ENCODE measurements at places on chromosomes 6 and 20.
A peak's percentile ranks its signal among the peaks of the same experiment; 100 is the strongest.

- DNase-seq, result no peak
Observed at GRCh38 chr6:133079901-133080300, 161.3 kb upstream of the EYA4 start.

- no peak for DNase-seq
Observed at GRCh38 chr6:130758813-130759212, 68.4 kb upstream of the SMLR1 start.

GRCh38 chr6:346386-347030 lies 45.0 kb upstream of the IRF4 start:
- DNase-seq, result no peak

DNA sequence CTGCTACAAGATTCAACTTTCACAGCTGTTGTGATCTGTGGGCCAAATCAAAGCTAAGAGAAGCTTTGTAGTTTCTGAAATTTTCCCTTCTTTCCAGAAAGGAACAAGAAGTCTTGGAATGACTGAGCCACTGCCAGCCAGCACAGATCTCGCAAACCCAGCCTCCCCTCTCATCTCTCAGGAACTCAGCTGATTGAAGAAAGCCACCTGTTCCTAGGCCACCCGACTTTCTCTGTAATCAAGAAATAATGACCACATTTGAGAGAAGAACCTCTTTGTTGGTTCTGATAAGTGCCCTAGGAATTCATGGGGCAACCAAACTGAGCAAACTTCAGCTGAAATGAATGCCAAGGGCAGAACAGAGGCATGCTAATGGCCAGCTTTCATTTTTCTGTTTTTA lies 61.7 kb downstream of the HDGFL1 start:
- peak; percentile 52 for DNase-seq

DNA sequence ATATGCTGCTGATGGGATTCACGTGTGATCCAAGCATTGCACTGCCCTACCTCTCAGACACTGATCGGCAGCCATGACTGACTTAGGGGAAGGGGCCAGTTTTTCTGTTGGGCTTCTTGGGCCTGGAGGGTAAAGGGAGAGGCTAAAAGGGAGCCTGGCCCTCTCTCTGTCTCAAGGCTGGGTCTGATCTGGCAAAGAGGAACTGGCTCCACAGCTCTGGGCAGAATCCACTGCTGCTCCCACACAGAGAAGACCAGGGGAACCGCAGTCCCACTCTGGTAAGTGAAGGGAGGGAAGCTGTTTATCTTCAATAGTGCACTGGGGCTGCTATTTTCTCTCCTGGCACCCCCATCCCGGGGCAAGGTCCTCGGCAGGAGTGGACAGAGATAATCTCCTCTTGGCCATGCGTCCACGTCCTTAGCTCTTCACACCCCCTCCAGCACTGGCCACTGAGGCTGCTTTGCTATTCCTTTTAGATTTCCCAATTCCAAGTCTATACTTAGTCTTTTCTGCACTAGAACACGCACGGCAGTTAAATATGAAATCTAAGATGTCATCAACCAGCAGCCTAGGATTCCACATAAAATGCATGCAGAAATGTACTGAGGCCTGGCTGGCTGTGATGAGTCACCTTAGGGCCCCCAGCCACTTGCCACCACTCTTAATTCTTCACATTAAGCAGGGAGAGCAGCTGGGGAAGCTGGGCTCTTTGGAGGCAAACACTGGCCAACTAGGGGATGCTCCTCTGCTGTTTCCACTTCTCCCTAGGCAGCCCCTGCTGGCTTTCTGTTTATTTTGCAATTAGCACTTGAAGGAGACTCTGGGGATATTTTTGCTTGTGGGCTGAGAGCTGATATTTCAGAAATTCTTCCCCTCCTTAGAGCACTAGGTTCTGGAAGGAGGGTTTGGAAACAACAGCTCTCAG lies 87.8 kb upstream of the ARMC2 start:
- no peak for DNase-seq

DNA sequence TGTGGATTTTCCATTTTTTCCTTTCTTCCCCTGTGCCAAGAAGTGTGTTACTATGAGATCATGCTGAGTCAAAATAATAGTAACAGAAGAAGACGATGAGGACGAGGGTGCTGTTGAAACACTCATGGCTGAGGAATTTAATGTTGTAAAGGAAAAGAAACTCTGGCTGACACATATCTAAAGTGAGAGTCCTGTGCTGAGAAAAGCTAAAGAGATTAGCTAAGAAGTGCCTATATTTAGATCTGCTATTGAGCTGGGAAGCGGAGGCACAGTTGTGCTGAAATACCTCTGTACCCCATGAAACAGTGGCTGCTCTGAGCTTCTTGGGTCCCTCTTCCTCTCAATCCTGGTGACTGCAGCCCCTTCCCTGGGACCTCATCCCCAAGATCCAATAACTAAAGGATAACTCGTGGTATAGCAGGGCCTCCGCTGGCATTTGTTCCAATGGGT lies 1.1 kb upstream of the SYTL3 start:
- peak; percentile 78 for DNase-seq

DNA sequence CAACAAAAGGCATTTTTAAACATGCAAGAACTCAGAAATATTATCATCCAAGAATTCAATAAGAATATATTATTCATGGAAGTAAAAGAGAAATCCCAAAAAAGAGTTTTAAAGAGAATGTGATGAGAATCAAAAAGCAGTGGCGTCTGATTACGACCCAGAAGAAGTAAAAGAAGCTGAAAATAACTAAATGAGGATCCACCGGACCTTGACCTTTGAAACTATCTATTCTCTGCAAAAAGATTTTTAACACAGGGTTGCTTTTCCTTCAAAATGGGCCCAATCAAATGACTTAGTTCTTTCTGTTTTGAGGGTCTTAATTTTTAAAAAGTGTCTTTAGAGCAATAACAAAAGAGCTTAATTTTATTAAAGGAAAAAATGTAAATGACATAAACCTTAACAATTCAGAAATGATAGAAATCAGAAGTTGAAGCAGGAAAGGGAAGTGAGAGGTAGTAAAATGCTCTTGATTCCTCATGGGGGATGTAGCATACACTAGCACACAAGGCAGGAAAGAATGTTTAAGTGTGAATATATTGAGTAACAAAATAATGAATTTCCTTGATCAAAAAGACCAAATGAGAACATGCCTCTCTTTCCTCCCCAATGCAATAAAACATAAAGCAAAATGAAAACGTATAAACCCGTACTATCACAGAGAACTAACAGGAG lies 223.1 kb upstream of the PRDM1 start:
- no peak for DNase-seq

DNA sequence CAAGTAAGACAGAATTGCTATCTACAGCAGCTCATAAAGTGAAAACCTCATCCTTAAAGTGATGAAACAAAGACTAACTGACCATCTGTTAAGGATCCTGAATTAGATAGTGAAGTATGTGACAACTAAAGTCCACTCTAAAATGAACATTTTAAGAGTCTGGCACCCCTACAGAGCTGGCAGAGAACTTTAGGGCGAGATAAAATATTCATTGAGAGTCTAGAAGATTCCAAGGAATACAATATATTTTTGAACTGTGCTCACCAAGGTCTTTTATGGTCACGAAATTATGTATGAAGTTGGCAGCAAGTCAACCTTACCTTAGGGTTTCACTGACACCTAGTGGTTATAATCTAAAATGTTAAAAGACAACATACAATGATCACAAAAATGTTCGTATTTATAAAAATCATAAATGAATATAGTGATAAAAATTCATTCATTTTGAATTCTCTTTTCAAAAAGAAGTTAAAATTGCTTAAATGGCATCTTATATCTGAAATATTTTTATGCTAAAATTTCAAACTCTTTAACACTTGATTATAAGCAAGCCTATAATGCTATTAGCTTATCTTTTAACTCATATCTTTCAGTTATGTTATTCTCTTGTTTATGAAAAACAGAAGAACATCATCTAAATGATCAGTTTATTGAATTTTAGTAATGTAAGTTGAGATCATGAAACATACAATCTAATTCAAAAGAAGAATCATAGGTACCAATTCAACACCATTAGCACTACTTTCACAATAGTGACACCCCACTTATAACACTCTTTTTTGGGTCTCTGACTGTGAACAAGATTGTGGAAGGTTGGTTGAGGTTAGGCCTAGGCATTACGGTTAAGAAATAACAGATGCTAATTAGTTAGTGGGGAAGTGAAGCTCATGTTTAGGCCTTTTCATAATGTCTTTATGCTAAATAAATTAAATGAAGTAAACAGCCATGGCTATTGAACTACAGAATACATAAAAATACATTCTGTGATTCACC lies 27.5 kb downstream of the RSPH3 start:
- DNase-seq, result peak; percentile 11

DNA sequence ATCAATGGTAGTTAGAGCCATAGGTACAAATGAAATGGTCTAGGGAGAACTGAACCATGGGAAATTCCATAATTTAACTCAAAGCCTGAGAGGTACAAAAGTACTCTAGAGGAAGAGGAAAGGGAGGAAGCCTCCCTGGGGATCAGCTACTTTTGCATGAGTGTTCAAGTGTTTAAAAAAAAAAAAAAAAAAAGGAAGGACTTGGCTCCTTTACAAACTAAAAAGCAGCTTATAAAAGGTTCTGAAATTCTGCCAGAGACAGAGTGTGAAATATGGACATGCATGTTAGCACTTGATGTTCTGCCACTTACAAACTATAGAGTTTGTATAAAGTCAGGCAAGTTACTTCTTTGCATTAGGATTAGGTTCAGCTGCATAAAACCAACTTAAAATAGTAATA lies 290.0 kb downstream of the TBC1D7 start:
- DNase-seq, result no peak

DNA sequence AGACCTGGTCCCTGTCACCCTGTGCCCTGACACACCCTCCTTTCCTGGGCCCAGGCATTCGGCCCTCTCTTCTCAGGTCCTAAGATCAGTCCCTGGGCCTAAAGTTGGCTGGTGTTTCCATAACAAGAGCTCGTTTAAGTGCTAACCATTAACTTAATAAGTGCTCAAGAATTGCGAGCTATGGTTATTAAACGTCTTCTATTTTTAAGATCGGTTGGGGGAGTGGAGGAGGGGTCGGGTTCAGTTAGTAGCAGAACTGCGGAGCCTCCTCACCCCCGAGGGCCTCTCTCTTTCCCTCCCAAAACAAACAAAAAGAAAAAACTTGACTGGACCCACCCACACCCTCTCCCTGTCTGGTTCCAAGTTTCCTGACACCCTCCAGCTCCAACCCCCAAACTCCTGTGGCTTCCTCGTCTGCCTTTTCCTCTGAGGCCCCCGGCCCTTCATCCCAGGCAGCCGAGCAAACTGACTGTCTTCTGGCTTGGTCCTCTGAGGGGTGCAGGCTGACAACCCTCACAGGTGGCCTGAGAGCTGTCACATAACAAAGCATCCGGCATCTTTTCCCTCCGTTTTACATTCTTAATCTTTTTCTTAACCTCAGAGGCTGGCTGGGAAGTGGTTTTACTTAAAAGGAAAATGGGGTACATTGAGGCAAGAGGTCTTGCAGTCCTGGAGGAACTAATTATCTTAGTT lies 2.0 kb downstream of the STK35 start:
- no peak for DNase-seq

DNA sequence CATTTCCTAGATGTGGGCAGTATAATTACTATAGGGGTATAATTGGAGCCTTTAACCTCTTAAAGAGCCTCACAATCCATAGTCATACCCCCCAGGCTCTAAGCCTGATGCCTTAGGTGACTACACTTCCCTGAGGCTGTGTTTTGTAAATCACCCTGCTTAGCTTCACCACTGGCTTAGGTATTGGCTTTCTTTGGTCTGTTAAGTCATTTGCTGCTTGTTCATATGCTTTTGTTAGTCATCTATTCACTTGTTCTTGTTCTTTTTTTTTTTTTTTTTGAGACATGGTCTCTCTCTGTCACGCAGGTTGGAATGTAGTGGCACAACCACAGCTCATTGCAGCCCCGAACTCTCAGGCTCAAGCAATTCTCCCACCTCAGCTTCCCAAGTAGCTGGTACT lies 26.7 kb downstream of the KAT14 start:
- DNase-seq, result no peak

- DNase-seq, result no peak
Observed at GRCh38 chr6:109799664-109800063, 108.6 kb downstream of the FIG4 start.

GRCh38 chr6:101126501-101126900 lies 245.4 kb upstream of the ASCC3 start:
- DNase-seq, result no peak

DNA sequence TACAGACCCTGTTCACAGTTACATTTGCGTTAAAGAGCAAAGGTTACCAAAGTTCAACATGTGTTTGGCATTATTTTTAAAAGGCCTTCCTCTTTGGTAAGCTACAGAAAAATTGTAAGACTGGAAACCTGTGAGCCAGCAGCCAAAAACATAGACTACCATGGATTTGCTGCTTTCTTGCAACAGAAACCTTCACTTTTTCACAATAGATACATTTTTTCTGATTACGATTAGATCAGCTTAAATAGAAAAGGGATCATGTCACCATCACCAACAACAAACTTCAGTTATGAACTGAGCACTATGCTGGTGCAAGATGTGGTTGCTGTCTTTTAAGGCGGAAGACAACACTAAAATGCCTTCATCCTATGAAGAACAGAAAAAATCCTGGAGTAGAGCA lies 112.3 kb upstream of the MARCKS start:
- no peak for DNase-seq

DNA sequence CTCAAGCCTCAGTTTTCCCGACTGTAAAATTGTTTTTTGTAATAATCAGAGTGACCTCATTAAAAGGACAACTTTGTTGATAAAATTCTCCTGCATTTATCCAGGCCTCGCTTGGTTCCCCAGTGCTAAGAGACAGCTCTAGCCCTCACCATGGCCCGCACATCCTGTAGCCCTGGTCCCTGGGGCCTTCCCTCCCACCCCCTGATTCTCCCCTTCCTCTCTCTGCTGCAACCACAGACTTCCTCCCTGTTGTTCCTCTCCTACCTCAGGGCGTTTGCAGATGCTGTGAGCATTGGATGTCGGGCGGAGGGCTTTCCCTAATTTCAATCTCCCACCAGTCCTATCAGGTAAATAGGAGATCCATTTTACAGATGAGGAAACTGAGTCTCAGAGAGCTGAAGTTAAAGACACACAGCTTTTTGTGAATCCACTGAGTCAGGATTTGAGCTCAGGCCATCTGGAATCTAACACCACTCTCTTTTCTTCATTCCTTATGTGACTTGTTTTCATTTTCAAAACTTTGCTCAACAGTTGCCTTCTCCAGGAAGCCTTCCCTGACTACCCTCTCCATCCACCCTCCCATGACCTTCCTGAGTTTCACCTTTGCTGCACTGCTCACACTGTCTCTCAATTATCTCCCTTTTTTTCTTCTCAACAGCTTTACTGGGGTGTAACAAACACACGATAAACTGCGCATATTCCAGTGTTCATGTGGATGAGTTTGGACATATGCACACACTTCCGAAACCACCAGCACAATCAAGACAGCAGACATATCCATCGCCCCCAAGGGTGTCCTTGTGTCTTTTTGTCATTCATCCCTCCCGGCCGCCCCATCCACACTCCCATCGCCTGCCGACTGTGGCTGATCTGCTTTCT lies 107.1 kb downstream of the CEBPB start:
- no peak for DNase-seq

DNA sequence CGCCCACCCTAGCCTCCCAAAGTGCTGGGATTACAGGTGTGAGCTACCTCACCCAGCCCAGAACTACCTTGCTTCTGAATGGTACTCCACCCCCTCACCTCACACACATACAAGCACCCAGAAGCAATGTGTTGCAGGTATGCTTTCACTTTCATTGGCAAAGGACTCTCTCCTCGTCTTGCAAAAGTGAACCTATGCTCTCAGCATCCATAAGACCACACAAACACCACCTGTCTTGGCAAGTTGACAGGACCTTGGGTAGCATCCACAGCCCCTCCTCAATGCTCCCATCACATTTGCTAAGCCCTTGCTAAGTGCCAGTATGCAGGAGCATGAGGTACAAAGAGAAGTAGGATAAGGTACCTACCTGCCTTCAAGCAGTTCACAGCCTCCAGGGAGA lies 3.7 kb downstream of the KIF13A start:
- DNase-seq, result no peak
